CD4-positive, alpha-beta T cell treated with Interleukin-15 for 4 hours (primary cell): ENCODE measurements at places on chromosomes 12 and 14.

DNA sequence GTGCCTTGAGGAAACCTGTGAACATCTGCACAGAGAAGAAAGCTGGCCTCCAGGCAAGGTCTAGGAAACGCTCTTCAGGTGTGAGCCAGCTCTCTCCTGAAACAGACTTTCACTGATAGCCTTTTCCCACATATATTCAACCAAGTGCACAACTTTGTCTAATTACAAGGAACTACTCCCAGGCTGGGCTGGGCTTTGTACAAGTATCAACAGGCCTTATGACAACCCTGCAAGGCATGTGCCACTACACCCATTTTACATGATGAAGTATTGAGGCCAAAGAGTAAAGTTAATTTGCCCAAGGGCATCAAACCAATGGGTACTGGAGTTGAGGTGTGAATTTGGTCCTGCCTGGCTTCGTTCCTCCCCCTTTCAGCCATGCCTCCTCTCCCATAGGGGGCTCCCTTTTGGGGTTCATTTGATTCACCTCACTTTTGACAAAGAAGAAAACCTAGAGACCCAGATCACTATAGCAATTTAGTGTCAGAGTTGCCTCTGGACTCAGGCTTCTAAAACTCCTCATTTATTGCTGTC lies 2.1 kb downstream of the CSRP2 start:
- no peak for DNase-seq

- no peak for DNase-seq
These were observed 18.1 kb downstream of the MLXIP start for GRCh38 chr12:122096591-122097149.

DNA sequence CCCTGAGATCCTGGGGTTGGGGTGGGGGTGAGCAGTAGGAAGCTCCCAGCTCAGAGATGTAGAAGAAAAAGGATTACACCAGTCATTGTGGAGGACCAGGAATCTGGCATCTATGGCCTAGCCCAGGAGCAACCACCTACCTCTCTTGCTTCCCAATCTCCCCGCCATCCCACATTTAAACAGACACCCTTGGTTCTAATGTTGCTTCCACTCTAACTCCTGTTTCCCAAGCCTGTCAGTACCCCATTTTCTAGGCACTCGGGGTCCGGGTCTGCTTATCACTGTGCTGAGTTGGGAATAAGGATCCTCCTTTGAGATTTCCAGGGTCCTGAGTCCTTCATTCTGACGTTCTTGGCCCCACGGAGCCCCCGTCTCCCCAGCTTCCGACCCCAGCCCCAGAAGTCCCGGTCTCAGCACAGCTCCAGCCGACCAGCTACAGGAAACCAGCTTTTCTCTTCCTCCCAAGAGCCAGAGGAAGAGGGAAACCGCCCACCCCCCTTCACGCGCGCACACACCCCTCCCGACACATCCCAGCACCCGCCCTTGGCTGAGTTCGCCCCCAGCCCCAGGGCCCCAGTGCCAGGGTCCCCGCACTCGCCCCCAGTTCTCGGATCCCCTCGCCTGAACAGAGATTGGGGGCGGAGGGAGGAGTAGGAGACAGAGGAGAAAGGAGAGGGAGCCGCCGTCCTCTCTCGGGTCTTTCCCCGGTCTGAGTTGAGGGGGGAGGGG lies 1.2 kb downstream of the ITGA5 start:
- no peak for DNase-seq

DNA sequence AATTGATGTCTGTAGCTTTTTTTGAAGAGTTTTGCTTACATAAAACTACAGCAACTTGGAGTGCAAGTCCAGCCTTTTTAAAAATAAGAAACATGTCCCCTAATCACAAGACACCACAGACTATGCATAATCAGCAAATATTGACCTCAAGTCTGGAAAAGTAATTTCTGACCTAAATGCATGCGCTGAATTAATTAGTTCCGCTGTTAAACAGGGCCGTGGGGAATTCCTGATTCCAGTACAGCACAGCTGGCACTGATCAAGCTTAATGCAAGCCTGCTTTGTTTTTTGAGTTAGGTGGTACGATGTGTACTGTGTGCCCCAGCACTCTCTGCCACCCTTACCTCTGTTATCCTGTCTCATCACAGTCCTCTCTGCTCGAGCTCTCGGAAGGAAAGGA lies 9.2 kb downstream of the MLH3 start:
- no peak for DNase-seq

GRCh38 chr12:130813436-130813835 lies 25.6 kb downstream of the STX2 start:
- DNase-seq = no peak

GRCh38 chr14:92570674-92571262 lies 57.2 kb downstream of the RIN3 start:
- no peak for DNase-seq

DNA sequence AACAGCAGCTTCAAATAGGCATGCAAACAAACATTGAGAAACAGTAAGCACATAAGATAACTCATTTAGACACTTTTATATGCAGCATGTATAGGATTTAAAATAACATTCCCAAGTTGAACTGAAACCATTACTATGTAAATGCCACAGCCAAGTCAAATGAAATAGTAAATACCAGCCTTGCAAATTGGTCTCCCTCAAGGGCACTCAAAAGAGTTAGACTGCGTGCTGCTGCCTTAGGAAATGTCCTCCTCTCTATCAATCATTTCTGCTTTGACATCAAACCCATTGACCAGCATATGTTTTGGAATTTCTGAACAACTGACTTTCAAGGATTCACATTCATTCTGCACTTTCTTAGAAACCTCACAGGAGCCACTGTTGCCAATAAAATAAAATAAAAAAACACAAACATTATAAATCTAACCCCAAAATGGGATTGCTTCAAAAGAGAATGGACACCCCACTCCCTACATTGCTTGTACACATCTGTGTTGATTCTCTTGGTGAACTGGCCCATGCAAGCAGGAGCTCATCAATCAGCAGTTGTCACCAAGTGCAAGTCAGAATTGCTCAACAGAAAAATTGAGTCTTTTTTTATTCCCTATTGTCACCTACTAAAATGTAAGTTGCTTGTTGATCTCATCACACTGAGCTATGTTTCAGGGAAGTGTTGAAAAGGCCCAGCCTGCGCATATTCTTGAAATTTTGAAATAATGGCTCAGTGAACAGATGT lies 256.2 kb downstream of the DAD1 start:
- no peak for DNase-seq

DNA sequence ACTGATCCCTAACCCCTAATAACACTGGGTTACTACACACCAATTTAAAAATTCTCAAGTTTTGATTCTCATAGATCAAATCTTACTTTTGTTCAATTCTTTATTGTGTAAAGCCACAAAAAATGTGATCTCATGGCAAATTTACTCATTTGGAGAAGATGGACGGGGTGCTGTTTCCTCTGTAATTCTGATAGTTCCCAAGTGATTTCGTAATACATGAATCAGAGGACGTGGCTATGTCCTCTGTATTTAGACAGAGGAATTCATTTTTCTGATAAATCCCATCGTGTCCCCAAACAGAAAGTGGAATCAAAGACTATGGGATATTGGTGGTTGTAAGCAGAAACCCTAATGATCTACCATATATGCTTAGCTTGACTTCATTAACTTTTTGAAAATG lies 76.6 kb upstream of the GNG2 start:
- no peak for DNase-seq

GRCh38 chr12:75020068-75020557 lies 189.5 kb downstream of the KCNC2 start:
- no peak for DNase-seq

GRCh38 chr12:93773122-93773871 lies 96.1 kb downstream of the CRADD start:
- DNase-seq = peak; percentile 40

GRCh38 chr14:49879646-49880204 lies 13.2 kb upstream of the ARF6 start:
- DNase-seq = peak; percentile 79

DNA sequence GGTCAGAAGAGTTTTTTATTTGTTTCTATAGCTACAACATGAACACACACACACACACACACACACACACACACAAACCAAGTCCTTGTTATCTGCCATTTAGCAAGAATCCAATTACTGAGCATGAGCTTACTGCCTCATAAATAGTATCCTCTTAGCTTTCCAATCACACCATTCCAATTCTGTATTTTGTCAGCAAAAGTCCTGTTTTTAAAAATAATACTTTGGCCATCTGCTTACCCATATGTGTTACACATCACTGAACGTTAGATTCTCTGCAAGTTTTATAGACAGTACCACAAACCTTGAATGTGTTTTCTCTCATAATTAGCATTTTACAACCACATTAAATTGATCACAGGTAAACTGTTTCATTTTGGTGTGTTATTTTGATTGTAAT lies 1905.4 kb upstream of the FLRT2 start:
- DNase-seq = no peak

DNA sequence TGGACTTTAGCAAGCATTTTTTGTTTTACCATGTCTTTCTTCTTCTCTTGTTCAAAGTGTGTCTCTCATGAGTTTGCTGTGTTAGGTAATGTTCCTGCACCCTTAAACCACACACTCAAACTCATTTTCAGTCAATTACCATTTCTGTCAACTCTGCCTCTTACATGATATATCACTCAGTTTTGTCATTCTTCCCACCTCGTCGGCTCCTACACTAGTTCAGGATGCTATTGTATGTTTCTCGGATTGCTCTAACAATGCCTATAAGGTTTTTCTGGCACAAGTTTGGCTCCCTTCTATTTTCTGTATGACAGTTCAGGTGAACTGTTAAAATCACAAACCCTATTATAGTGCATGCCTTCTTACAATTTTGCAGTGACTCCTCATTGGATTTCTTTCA lies 260.8 kb upstream of the NAV3 start:
- DNase-seq = no peak

- no peak for DNase-seq
These were observed at the start of gene TAC3 for GRCh38 chr12:57016348-57016747. Gene TAC3, minus strand, starts transcription at chr12:57016529. Its CDS starts 732 bp downstream, at chr12:57015797.

DNA sequence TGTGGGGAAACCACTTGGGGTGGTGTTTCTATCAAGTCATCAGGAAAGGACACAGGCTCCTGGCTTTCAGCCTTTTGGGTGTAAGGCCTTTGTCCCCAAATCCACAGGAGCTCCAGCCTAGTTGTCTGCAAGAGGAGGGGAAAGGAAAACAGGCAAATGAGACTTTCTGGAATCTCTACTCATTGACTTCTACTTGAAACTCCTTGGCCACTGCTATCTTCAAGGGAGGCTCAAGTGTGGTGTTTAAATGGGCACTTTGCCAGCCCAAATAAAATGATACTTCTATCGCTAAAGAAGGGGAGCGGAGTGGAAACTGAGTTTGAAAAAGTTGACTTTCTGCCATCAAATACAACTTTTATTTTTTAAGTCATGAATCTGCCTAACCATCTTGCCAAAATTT lies 445.9 kb upstream of the RGS6 start:
- no peak for DNase-seq

DNA sequence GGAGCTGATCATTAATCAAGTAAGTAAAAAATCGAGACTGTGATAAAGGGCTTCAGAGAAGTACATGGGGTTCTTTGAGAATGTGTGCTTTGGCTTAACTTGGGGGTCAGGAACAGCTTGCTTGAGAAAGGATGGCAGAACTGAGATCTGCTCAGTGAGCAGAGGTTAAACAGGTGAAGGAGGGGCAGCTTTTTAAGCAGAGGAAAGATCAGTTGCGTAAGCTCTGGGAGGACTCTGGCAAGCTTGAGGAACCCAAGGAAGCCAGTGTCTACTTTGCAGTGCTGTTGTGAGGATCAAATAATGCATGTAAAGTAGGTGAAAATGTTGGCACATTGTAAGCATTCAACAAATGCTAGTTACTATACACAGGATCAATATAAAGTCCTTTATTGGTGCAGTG lies 30.6 kb downstream of the WIF1 start:
- DNase-seq = no peak

GRCh38 chr14:52926953-52927352 lies 23.9 kb downstream of the FERMT2 start:
- DNase-seq = no peak

DNA sequence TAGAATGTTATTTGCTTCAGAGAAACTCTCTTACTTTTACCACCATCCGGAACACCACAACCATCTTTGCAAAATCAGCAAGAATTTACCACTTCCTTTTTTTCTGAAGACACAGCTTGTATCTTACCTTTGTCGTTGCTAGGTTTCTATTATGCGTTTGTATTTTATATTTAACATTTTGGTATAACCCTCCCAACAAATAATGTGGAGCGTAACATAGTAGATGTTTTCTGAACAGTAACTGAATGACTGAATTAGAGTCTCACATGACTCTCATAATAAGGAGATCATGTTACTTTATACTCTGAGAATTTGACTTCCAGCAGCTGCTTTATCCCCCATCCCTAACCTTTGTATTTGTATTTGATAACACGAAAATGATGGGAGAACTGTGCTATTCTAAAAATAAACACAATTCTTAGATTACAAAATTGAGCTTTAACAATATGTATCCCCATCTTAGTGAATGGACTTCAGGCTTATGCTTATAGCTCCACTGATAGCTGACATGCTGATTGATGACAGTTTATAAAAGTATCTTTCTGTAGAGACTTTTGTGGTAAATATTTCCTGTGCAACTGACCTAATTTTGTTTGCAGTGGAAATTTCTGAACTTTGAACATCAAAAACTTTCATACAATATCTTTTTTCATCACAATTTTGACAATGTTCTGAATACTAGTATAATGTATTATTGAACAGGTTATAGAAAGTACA lies 7.9 kb upstream of the KLRB1 start:
- DNase-seq = peak; percentile 64

- no peak for DNase-seq
These were observed at the start of gene HOXC12 for GRCh38 chr12:53954694-53955035. Gene HOXC12, plus strand, starts transcription at chr12:53954903. Its CDS starts 27 bp downstream, at chr12:53954930.

DNA sequence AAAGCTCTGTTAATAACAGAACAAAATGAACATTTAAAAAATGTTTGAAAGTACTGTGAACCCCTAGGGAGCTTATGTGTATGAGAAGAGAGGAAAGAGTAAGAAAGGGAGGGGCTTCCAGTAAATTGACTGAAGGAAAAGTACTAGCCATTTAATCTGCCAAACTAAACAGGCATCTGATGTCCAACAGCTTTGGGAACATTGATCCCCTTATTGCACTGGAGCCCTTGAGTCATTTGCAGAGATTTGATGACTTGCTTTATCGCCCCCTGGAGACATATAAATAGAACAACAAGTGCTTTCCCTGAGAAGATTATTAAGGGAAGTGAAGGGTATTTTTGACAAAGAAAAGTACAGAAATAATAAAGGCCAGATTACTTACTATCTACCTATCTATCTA lies 319.3 kb upstream of the NOVA1 start:
- DNase-seq = no peak

DNA sequence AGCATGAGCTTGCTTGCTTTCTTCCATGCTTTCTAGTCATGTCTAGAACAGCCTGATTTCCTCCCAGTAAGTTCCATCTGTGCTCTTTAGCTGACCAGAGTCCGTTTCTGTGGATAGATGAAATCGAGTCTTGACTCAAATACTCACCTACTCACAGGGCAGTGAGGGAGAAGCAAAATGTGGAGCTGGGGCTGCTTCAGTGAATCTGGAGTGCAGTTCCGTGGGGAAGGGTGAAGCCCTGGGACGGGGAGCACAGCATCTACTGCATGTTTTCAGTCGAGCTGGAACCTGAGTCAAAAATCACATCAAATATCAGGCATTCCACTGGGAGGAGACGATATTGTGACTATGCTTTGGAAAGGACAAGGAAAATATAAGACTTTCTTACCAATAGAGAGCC lies 70.3 kb upstream of the PRMT8 start:
- DNase-seq = no peak
